GM12892 (cell line): ENCODE measurements at places on chromosomes 5 and 9.

DNA sequence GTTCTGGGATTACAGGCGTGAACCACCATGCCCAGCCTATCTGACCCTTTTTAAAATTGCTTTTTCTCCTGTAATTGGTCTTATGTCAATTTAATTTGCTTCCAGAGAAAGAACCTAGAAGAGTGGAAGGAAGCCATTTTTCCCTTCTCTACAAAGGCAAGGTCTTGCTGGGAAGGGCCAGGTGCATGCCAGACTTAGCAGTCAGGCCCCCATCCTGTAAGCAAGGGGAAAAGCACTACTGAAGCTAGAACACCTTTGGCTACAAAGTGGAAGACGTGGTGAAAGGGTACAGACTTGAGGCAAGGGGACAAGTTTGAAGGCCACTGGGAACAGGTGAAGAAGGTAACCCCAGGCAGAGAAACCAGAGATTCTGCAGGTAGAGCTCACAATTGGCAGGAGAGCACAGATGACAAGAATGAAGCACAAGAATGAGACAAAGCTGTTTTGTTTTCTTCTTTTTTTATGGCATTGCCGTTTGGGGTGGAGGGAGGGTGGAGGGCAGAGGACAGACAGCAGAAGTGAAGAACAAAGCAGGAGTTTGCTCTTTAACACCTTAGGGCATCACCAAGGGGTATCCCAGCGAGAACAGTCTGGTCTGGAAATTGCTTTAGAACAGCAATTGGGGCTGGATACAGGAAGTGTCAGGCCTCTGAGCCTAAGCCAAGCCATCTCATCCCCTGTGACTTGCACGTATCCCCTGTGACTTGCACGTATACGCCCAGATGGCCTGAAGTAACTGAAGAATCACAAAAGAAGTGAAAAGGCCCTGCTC is 72.9 kb downstream of the SERINC5 start:
- no peak for DNase-seq

DNA sequence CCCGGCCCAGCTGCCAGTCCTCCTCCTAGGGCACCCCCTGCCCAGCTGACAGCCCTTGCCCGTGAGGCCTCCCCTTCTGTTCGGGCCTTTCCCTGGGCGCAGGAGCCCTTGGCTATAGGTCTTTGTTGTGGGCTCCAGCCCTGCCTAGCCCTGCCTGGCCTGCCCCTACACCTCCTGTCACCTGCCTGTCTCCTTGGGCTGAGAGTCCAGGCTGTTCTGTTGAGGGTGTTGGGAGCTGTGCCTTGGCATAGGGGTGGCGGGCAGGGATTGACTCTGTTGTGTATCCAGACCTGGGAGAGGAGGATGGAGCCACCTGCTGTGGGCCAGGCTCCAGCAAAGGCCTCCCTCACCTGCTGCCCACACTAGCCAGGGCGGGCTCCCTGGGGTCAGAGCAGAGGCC is 11.6 kb downstream of the FCN2 start:
- DNase-seq: no peak

DNA sequence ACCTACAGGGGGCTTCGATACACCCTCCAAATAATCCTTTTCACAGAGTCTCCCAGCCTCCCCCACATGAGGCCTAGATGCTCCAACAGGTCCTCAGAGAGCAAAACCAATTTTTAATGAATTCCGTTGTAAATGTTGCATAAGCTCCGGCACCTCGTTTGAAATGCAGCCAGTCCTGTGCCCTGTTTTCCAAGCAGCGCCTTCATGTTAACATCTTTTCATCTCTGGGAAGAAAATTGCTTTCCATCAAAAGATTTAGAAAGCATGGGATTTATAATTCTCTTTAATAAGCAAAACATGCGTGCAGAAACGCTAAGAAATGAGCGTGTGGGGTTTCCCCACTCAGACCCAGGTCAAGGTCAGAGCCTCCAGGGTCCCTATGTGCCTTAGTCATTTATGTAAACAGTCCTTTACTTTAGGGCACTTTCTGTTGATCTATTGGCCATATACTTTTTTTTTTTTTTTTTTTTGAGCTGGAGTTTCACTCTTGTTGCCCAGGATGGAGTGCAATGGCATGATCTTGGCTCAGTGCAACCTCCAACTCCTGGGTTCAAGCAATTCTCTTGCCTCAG is 177.5 kb upstream of the S1PR3 start:
- DNase-seq: no peak

- no peak for DNase-seq
Measured at GRCh38 chr5:2783223-2783622, 31.7 kb upstream of the IRX2 start.

GRCh38 chr9:5493679-5494511 is 16.4 kb upstream of the PDCD1LG2 start:
- no peak for DNase-seq

DNA sequence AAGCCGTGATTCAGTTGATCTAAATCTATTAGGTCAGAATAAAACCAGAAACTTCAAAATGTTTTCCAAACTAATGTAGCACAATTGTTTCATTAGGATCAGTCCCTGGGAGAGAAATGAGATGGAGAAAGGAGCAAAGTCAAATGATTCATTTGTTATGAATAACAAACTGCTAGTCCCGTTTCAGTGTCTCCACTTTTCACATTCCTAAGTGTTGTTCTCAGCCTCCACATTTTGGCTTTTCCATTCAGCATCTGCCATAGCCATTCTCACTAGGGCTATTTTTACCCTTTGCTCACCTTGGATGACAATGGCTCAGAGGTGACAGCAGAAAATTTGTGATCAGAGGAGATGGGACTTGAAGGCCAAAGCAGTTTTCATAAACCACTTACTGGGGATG is 314.1 kb upstream of the KIF2A start:
- no peak for DNase-seq

GRCh38 chr5:89016741-89017303 is 133.8 kb upstream of the MEF2C start:
- no peak for DNase-seq

DNA sequence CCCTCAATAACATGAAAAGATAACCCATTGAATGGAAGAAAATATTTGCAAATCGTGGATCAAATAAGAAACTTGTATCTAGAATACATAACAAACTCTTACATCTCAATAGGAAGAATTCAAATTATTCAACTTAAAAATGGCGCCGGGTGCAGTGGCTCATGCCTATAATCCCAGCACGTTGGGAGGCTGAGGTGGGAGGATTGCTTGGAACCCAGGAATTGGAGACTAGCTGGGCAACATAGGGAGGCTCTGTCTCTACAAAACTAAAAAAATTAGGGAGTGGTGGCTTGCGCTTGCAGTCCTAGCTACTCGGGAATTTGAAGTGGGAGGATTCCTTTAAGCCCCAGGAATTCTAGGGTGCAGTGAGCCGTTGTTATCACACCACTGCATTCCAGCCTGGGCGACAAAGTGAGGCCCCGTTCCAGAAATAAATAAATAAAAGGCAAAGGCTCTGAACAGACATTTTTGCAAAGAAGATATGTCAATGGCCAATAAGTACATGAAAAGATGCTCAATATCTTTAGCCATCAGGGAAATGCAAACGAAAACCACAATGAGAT is 21.5 kb upstream of the TBC1D2 start:
- DNase-seq: no peak

DNA sequence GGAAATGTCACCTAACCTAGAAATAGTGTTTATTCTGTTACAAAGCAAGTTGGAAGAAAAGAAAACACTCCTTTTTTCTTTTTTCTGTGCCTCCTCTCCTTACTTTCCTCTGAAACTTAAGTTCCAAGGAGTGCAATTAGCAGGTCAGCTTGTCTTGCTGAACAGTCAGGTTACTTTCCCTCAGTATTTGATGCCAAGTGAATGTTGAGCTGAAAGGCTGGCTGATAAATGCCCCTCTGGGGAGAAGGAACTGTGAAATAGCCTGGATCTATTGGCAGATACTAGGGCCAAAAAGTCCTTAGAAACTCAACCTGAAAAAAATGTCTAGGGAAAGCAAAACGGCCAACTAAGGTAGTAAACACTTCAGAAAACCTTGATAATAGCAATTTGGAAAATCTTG is 43.6 kb downstream of the GRIA1 start:
- DNase-seq: no peak

- DNase-seq: no peak
Measured at GRCh38 chr5:5780253-5780652, 357.8 kb downstream of the ICE1 start.

- no peak for DNase-seq
Measured at GRCh38 chr9:103867886-103868285, 226.2 kb upstream of the SMC2 start.

DNA sequence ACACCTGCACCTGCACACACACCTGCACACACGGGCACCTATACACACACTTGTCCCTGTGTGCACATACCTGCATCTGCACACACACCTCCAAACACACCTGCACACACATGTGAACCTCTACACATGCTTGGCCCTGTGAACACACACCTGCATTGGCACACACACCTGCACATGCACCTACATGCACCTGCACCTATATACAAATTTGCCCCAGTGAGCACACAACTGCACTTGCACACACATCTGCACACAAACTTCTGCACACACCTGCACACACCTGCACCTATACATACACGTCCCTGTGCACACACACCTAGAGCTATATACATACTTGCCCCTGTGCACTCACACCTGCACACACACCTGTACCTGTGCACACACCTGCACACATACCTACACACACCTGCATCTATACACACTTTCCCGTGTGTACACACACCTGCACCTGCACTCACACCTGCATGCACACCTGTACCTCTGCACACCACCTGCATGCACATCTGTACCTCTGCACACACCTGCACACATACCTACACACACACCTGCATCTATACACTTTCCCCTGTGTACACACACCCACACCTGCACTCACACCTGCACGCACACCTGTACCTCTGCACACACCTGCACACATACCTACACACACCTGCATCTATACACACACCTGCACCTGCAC is 21.5 kb upstream of the LPCAT1 start:
- no peak for DNase-seq

GRCh38 chr9:5518937-5519319 is 8.6 kb downstream of the PDCD1LG2 start:
- DNase-seq: no peak

GRCh38 chr5:135328128-135328687 is 70.8 kb downstream of the MACROH2A1 start:
- DNase-seq: no peak

DNA sequence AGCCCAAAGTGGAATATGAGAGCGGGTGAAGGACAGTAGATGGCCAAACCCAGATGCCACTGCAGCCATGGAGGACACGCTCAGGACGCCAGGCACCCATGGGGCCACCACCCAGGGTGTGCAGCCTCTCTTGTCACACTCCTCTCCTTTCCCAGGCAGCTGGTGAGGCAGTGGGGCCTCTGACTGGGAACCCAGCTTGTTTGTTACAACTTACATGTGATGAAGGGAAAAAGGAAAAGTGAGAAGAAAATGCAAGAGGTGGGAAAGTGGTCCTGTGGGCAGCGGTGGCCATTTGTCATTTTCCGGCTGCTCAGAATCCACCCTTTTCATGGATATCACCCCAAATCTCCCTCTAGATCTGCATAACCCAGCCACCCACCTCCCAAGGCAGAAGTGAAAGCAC is 62.7 kb upstream of the UNC5A start:
- DNase-seq: no peak

- no peak for DNase-seq
Measured at GRCh38 chr5:82422751-82423181, 144.6 kb upstream of the RPS23 start.

DNA sequence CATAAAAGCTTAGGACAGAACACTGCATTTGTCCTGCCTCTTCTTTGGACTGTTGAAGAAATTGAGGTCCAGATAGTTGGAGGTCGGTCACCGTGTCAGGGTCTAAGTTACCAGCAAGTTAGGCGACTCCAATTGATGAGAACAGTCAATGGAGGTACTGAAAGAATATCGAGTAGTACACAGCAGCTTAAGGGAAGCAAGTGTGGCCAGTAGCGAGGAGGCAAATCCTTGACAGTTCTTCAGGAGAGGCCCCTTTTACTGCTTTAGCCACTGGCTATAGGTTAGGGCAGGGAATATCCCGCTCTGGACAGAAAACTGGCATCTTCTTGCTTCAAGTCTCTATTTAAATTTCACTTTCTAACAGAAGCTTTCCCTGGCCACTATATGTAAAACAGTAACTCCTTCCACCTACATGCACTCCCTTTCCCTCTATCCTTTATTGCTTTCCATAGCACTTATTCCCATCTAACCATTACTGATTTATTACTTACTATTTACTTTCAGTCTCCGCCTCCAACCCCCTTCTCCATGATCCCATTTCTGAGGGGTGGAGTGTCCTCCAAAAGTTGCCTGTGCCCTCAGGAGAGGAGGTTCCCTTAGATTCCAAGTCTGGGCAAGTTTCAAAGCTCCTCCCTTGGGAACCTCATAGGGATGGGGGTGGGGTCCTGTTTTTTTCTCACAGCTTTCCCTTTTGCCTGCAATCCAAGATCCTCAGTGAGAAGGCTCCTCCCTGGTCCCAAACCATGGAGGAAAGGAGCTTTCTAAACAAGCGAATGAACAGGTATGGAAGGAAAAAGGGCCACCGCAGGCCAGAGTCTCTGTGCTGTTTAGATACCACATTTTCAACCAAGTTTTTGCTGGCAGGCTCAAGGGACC is 4.1 kb upstream of the PRDM6 start:
- DNase-seq: no peak

- no peak for DNase-seq
Measured at GRCh38 chr9:84216151-84216550, 124.4 kb downstream of the SLC28A3 start.

DNA sequence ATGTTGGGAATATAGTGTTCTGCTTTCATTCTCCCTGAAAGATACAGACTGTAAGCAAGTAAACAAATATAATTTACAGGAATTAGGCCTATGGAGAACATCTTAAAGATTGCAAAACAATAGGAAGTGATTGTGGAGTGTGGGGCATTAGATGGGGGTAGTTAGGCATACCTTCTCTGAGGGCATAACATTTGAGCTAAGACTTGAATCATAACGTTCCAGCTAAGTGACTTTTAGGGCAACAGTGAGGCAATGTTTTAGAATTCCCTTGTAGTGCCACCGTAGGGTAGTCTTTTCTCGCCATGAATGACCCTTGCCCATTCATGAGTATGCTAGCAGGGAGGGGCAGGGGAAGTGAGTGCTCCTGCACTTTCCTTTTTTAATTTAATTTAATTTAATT is 173.3 kb downstream of the SPATA31D1 start:
- no peak for DNase-seq

DNA sequence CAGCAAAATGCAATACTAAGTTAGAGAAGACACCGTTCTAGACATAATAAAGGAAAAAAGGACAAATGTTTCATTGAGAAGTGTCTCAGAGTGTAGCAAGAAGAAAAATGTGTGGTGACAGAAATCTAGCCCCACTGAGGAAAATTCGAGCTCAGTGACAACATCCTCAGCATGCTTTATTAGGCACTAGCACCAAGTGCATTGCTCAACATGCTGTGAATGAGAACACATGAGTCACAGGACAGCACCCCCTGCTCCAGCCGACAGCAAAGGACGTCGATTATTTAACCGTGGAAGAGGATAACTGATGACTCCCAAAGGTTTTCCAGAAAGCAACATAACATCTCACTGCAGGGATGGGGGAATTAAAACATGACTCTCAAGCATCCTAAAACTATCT is 182.7 kb downstream of the GNAQ start:
- no peak for DNase-seq

GRCh38 chr9:111582888-111583287 is 16.6 kb downstream of the PTGR1 start:
- DNase-seq: no peak

GRCh38 chr9:137975527-137975913 is 97.9 kb downstream of the CACNA1B start:
- no peak for DNase-seq

- no peak for DNase-seq
Measured at GRCh38 chr9:138047469-138048040, 170.0 kb downstream of the CACNA1B start.
